ENCODE measurements at places on chromosomes 16 and 17.

DNA sequence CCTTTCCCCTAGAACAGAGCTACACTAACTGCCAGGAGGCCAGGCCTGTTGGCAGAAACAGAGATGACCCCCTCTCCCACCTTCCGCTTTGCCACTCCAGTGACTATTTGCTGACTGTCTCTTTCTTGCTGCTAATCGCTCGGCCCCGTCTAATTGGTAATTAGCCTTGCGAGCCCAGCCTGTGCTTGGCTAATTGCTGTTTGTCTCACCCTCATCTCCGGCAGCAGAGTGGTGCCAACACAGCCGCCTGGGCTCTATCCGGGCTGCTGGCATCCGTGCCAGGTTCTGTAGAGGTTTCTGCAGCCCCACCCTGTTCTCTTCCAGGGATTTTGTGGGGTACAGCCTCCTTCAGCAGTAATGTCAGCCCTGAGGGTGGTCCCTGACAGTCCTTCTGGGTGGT is 27.4 kb upstream of the PHB1 start:
- DNase-seq: no peak

DNA sequence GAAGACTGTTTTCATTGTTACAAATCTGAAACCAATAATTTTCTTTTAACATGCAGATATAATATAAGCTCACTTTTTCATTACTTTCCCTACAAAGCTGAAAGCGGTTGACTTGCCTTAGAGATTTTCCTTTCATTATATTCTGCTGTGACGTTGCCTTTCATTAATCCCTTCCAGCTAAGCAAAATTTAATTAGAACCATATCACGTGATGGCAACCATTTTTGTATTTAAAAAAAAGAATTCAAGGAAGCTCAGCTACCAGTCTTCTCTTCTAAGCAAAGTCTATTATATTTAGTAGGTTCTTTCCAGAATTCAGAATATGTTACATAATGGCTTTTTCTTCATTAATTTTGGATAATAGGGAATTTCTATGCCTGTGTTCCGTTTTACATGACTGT is 186.5 kb downstream of the PRKCA start:
- no peak for DNase-seq

DNA sequence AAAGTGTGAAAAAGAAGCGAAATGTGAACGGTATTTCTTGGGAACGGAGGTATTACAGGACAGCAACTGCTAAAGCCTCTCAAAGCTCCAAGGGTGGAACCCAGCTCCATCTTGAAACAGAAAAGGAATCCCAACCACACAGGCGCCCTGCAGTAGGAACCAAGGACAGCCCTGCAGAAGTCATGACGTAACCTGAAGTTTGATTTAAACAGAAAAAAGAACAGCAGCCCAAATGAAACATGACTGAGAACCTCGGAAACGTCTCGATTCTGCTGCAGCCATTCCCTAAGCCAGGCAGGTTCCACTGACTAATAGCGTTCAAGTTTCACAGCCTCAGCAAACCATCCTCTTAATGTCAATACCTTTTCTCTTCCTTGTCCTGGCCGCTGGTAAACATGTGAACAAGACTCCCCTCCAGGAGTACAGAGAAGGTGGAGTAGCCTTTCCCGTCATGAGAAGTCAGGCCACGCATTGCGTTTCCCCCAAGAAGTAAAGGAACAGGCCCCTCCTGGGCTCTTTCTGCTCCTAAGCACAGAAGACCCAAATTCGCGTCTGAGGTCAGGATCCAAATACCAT is 20.1 kb downstream of the SIAH1 start:
- DNase-seq: no peak

DNA sequence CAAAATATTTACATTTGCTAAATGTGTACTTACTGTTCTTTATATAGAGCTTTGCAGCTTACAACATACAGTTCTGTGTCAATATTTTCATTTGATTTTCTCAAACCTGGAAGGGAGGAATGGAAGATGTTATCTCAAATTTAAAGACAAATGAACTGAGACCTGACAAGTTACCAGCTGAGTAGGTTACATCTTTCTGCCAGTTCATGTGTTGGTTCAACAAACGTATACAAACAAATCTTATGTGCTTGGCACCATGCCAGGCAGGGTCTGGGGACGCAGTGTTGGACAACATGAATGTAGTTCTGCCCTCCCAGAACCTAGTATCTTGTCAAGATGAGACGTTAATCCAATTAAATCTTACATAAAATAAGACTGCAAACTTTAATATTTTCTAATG is 507.5 kb upstream of the HSBP1 start:
- DNase-seq: no peak

- no peak for DNase-seq
These were observed 11.8 kb downstream of the GGA3 start for GRCh38 chr17:75249564-75249963.

DNA sequence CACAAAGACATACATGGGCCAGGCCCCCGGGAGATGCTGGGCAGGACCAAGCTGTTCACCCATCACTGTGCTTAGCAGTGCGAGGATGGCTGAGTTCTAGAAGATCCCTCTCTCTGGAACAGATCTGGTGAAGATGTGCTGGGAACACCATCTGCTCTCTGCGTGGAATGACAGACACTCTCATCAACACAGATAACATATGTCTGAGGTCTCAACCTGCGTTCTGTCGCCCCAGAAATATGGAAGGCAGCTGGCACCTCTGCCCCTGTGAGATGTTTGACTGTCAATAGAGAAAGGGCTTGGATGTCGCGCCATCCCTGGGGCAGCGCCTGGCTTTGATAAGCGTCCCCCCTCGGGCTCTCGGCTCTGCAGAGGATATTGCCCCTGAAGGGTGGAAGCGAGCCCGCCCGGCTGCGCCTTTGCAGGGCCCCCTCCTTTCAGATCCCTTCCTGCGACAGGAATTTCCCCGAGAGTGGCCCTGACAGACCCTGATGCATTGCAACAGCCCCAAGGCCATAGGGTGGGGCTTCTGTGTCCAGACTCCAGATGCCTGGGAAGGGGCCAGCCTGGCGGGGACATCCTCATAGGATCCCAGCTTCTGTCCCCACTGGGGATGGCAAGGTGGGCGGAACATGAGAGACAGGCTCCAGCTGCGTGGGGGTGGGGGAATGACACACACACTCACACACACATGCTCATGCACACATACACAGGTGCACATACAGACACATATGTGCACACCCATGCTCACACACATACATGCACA is 86.9 kb upstream of the ZNF469 start:
- no peak for DNase-seq

DNA sequence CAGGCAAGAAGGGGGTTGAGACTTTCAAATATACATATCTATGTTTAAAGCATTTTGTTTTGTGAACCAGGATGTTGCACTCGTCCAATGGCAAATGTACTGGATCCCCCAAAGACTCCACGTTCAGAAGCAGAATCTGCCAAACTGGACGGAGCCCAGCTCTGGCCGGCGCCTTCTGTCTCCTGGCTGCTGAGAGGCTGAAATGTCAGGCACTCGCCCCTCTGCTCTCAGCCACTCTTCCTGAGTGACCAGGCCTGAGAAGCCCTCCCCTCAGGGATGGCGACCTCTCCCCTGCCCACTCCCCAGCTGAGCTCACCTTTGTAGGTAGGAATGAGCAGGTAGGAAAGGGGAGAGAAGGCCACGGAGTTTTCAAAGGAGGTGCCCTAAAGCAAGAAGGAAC is 187.5 kb upstream of the FOXF1 start:
- no peak for DNase-seq

- DNase-seq: no peak
These were observed at the start of gene KCNH6 for GRCh38 chr17:63523253-63523855. KCNH6 (plus strand) TSS chr17:63523358; CDS start chr17:63523414, 56 bp downstream.

GRCh38 chr16:70251629-70252354 is at the start of gene EXOSC6:
EXOSC6 (minus strand) TSS chr16:70251940; CDS start chr16:70251900, 40 bp downstream.
- DNase-seq: peak; percentile 87

- DNase-seq: no peak
These were observed 41.0 kb downstream of the PTRH2 start for GRCh38 chr17:59666235-59666634.
